ENCODE measurements at places on chromosomes 11 and 22.

GRCh38 chr22:50067244-50067643, 9.1 kb upstream of the TTLL8 start:
- no peak for DNase-seq

- no peak for DNase-seq
Observed at GRCh38 chr22:35981900-35982299, 46.7 kb downstream of the RBFOX2 start.

- DNase-seq = no peak
Observed at GRCh38 chr22:36067235-36067558, 38.6 kb upstream of the RBFOX2 start.

DNA sequence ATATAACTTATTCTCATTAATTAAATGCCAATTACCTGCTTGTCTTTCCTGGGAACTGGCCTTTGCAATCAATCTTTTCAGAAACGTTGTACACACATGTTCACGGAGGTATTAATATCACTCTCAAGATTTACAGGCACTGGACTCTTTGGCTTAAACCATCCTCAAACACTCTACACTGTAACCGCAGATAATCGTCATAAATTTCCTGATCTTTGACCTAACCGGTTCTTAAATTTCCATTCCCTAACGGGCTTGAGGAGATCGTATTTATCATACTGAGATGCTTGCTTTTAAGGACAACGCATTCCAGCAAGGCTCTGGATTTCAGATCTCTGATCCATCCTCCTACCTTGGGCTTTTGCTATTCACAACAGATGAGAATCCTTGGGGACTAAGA, 72.8 kb downstream of the ARL14EP start:
- DNase-seq = no peak

- no peak for DNase-seq
Observed at GRCh38 chr11:86898689-86899088, 56.5 kb downstream of the FZD4 start.

GRCh38 chr22:37496651-37497050, 10.5 kb upstream of the MFNG start:
- DNase-seq = peak; percentile 16

DNA sequence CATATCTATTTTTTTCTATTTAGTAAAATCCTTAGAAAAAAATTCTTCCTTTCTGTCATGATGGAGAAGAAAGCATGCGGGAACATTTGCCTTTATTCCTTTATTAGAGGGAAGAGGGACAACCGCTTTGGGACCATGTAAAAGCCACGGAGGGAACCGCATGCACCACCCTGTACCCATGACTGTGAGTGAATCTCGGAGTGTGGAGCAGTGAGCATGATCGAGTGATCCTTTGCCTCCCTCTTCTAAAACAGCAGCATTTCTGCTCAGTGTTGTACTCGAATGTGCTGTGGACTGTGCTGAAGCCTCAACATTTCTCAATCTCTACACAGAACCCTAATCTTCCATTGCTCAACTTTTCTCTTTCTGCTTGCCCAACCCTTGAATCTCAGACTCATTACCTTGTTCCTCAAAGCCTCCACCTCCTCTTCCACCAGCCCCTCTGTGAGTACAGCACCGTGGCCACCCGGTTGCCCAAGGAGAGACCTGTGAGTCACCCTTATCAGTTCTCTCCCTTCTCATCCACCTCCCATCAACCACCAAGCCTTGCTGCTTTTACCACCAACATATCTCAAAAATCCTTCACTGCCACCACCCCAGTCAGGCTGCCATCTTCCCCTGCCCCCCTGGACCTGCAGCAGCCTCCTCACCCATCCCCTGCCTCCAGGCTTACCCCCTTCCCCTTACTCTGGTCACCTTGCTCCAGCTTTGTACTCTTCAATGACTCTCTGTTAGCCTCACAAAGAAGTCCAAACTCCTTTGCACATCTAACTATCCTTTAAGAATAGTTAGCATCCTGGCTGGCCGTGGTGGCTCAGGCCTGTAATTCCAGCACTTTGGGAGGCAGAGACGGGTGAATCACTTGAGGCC, 103.1 kb downstream of the NAT10 start:
- peak; percentile 66 for DNase-seq

DNA sequence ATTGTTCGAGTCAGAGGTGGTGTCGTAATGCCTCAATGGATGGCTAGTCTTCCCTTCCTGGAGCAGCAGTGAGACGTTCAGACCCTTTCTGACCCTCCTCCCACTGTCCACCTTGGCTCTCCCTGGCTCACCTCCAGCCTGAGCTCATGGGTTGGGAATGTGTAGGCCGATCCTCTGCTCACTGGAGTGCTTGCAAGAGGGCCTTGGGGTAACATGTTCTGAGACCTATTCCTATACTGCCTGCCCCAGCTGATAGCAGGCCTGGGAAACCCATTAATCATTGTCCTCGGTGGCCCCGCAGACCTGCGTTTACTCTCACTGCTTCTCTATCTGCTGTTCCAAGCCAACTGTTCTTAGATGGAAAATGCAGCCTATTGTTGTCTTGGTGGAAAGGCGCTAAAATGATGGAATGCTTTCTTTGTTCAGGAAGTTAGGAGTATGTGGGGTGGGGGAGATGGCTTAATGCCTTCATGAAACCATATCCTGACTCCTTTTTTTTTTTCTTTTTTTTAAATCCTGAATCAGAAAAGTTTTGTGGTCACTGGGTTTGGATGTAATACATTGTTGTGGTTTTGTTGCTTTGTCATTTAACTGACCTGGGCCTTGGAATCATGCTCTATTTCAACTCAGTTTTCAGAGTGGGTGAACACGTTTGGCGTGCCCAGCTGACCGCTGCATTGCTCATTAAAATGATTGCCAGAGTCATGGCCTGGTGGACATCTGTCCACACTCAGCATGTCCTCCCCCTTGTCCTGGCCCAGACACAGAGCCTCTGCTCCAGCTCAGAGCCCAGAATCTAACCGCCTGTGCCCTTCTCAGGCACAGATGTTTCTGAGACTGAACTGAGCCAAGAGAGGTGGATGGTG, 72.5 kb downstream of the MICAL2 start:
- DNase-seq = peak; percentile 97

DNA sequence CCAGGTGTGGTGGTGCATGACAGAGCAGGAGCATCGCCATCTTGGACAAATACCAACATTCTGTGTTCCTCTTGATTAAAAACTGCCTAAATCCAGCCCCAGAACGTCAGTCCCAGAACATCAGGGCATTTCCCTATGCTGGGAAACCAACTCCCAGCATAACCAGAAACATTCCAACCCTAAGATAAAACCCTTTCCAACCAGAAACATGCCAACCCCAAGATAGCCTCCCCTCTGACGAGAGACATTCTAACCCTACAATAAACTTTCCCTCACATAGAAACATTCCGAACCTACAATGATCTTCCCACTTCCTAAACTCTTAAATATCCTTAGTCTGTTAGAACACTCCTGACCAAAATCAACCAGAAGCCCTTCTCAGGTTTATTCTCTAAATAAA, 11.6 kb downstream of the PLAAT4 start:
- DNase-seq = no peak

- no peak for DNase-seq
Observed at GRCh38 chr11:126456783-126457542, 101.5 kb downstream of the ST3GAL4 start.

- no peak for DNase-seq
Observed at GRCh38 chr11:13283636-13284035, 6.0 kb downstream of the BMAL1 start.

GRCh38 chr11:118819334-118820024, 28.5 kb upstream of the DDX6 start:
- no peak for DNase-seq

DNA sequence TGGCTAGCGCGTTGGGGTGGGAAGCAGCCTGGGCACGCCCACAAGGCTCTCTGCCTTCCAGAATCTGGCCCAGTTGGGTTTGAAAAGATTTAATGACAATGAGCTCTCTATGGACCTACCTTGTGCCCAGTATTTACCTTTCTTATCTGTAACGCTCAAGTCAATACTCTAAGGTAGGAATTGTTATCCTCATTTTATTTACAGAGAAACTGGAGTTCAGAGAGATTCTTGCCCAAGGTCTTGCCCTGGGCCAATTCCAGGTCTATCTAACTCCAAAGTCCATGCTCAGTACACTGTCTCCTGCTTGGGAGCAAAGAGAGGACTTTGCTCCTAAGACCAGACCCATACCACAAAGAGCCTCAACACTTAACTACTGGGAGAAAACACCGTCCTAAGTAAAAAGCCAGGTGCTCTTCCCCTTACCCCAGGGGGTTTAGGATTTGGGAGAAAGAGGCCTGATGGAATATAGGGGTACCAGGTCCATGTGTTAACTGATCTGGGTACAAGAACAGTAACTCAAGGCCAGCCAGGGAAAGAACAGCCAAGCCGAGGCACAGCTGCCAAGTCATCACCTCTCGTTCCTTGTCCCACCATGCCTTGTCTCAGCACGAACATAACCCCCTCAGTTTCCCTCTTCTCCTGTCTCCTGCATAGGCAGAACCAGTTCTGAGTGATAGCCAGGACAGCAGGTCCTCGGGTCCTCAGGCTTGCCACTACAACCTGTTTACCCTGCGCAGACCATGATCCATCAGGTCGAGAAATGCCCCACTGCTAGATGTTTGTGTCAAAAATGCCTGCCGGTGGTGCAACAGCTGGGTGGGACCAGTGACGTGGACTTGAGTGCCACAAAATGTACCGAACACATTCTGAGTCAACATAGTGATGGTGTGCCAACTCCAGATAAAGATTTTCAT, 14.6 kb downstream of the APOA4 start:
- DNase-seq = peak; percentile 91

DNA sequence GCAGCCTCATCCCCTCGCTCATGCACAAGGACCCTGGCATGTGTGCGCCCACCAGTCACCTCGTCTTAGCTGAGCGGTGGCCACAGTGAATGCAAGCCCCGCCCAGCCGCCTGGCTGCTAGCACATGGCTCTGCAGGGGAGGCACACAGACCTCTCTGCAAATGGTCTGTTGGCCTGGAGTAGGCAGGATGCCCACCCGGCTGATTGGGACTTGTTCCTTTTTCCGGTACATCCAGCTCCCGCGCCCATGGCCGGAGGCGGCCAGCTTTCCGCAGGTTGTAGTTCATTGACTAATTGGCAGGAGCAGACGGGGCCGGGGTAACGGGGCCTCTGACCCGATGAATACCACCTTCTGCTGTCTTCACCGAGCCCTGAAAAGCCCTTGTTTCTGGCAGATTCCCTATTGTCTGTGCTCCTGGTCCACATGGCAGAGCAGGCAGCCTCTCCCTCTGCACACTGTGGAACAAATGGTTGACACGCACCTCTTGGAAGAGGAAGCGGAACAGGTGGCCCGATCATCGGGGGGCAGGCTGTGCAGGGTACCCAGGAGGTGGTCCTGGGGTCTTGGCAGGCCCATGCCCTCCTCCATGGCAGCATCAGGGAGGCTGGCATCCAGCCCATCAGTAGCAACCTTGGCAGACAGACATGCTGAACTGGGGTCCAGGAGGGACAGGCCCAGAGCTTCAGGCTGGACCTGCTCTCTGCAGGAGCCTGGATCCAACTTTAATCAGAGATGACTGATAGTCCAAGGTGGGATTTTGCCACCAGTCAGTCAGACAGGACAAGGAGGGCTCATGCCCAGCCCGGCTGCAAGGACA, 1512.0 kb downstream of the BRD1 start:
- no peak for DNase-seq

GRCh38 chr11:118283756-118284350, 19.8 kb upstream of the MPZL2 start:
- no peak for DNase-seq

- no peak for DNase-seq
Observed at GRCh38 chr11:65553301-65554001, 4.7 kb downstream of the LTBP3 start.

DNA sequence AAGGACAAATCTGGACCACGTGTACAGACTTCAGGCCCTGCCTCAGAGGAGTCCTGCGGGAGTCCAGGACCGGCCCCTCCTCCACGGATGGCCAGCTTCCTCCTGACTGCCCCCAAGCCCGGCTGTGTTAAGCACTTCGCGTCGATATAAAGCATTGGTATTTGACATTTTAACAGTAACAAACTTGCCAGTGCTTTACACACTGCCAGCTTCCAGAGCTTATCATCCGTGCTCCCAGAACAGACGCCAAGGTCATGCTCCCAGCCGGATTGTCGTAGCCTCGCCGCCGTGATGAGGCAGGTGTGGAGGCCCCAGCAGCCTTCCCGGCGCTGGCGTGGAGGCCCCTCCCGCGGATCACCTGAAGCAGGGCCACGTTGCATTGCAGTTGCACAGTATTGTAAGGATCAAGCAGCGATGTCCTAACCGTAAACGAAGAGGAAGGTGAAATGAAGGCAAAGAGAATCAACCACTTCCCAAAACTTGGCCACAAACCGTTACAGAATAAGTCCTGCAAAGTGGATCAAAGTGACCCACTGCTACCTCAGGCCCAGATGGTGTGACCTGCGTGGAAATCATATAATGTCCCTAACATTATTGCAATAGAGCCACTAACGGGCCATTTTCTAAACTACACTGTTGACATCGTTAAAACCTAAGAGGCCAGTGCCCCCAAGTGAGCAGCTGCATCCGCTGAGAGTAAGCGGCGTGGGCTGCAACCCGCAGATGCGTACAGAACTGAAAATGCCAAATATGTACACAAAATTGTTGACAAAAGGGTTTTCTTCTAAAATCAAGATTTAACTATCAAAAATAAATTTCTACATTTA, 51.6 kb downstream of the CERK start:
- DNase-seq = no peak

DNA sequence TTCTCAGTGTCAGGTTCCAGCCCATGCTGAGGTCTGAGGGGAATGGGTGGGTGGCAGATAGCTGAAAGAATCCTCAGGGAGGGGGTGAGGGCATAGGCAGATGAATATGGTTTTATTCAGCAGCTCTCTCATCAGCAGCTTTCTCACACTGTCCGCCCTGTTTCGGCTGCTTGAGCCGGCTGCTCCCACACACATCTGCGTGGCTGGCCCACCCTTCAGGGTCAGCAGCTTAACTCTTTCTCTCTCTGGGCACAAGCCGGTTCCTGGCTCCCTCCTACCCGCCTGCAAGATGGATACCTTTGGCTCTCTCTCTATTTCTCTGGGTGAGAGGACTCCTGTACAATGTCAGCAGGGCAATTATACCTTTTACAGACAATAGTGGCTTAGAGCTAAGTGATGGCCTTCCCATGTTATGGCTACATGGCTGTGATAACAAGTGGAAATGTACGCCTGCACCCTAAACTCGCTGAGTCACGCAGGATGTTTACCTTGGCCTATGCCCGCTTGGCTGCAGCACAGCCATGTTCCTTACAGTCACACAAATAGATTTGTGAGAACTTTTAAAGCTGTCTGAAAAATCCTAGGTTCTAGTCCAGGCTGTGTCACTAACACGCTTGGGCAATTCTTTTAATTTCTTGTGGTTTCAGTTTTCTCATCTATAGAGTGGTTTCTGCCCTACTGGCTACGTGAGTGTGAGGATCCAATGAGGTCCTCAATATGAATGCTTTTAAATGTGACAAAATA, 4.1 kb downstream of the MMP20 start:
- DNase-seq = peak; percentile 79

- DNase-seq = no peak
Observed at GRCh38 chr11:561148-562003, 606 bp downstream of the RASSF7 start.

GRCh38 chr11:111406589-111406988, 27.5 kb upstream of the POU2AF1 start:
- no peak for DNase-seq

- DNase-seq = no peak
Observed at GRCh38 chr22:45867906-45868555, 108.9 kb downstream of the WNT7B start.

GRCh38 chr22:35384527-35384926, 3.6 kb downstream of the HMOX1 start:
- no peak for DNase-seq
